ENCODE measurements at places on chromosomes 5 and 9.

- DNase-seq = no peak
Measured at GRCh38 chr5:93099902-93100347, 481.1 kb downstream of the NR2F1-AS1 start.

GRCh38 chr5:177471610-177472356 is 1.7 kb downstream of the DBN1 start:
- no peak for DNase-seq

GRCh38 chr5:40499007-40499406 is 180.7 kb upstream of the PTGER4 start:
- no peak for DNase-seq

DNA sequence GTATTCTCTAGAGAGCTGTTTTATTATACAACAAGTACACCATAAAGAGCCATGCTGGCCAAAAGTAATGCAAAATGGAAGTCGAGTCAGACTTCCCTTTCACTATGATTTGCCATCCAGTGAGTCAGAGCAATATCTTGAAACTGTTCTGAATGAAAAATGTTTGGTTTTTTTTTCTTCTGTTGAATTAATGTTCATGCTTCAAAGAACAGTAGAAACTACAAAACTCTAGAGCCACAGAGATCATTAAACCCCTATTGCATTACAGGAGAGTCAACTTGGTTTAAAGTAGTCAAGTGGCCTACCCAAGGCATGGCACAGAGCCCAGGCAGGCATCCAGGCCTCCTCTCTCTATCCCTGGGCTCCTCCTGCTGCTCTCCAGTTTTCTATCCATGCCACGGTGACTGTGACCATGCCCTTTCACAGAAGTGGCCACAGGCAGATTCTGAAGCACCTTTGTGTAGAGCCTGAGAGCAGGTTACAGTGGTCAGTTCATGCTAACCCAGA is 358.9 kb downstream of the DEPDC1B start:
- no peak for DNase-seq

GRCh38 chr5:60700416-60700757 is 421 bp upstream of the DEPDC1B start:
- no peak for DNase-seq

DNA sequence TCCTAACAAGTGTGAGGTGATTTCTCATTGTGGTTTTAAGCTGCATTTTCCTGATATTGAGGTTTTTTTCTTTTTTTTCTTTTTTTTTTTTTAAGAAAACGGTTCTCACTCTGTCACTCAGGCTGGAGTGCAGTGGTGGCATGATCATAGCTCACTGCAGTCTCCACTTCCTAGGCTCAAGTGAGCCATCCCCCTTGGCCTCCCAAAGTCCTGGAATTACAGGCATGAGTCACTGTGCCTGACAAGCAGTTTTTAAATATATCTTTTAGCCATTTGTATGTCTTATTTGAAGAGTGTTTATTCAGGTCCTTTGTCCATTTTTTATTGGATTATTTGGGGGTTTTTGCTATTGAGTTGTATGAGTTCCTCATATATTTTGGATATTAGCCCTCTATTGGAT is 53.8 kb downstream of the GCNT1 start:
- no peak for DNase-seq

- DNase-seq = no peak
Measured at GRCh38 chr5:168798065-168799023, 219.2 kb upstream of the PANK3 start.
